Vagina (tissue), 2 donors: ENCODE measurements at places on chromosomes 13 and 19. TPM values are rescaled to one million over a fixed set of nuclear protein-coding genes. Genes with fewer than 3 reads are reported as not detected.

GRCh38 chr13:45473627-45474026 is 8.9 kb downstream of the COG3 start:
- DNase-seq = no peak
- H3K4me1 ChIP-seq = peaks cover 21% of the 10 kb centered on the region
- no peak overlapping the region for H3K4me3 ChIP-seq
- no peaks in the 10 kb centered on the region for H3K36me3 ChIP-seq
- no peaks in the 10 kb centered on the region for H3K27me3 ChIP-seq

GRCh38 chr13:44601586-44601985 is 25.5 kb upstream of the TSC22D1 start:
- no peaks in the 10 kb centered on the region for H3K4me1 ChIP-seq
- no peak overlapping the region for H3K4me3 ChIP-seq
- H3K36me3 ChIP-seq = no peaks in the 10 kb centered on the region
- no peaks in the 10 kb centered on the region for H3K27me3 ChIP-seq
- no peak overlapping the region for H3K27ac ChIP-seq
- no peak for DNase-seq

DNA sequence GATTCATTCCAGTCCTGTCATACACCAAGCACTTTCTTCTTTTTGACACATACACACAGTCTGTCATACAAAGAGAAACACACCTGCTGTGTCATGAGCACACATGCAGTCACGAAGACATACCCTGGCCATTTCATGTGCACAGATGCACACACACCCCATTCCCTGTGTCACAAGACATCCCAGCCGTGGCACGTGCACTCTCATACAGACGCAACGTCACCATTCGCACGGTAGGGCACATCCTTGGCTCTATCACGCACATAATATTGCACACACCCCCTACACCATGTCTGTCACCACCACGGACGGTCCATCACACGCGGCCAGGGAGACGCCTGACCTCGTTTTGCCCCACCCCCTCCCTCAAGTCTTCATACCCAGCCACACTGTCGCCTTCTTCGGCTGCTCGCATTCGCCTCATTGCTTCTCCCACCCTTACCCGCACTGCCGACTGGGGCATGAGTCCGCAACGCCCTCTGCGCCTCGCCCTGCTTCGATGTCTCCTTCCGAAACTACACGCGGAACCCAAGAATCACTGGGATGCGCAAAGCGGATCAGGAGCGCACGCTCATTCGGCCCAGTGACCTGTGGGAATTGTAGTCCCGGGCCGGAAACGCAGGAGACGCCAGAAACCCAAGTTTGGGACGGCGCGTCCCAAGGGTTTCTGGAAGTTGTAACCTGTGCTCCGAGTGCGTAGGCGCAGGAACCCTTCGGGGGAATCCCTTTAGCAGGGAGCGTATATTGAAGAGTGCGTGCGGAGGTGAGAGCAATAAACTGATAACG is 6.8 kb upstream of the ZNF283 start:
- no peaks in the 10 kb centered on the region for H3K36me3 ChIP-seq
- H3K27ac ChIP-seq = no peak overlapping the region
- peak overlapping the region; percentile 28 for H3K4me3 ChIP-seq
- H3K4me1 ChIP-seq = peaks cover 7% of the 10 kb centered on the region

- H3K27ac ChIP-seq = peak overlapping the region; percentile 72
- no peak for DNase-seq
- no peak overlapping the region for H3K4me3 ChIP-seq
- no peaks in the 10 kb centered on the region for H3K36me3 ChIP-seq
- H3K27me3 ChIP-seq = no peaks in the 10 kb centered on the region
Observed at GRCh38 chr13:33721724-33722123, 96.2 kb upstream of the RFC3 start.

DNA sequence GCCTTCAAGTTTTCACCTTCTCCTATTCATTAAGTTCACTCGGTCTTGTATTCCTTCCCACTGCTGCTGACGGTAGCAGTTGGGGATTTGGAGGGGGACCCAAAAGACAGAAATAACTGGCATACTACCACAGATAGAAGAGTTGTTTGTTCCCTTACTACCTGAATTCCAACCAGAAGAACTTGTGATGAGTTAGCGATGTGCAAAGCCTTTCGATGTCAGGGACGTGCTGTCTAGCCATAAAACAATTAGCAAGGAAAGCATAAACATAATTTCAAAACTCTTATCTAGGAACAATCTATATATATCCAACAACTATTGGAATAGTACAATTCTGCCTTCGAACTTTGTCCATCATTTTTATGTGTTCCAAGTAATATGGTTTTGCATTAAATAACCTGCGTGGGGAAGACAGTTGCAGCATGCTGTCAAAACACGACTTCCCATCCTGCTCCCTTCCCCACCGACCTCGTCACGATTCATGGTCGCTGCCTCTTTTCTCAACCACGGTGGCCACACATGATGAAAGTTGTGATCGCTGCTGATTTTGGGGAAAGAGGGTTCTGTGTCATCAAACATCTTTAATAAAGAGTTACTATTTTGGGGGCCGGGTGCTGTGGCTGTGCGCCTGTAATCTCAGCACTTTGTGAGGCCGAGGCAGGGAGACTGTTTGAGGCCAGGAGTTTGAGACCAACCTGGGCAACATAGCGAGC is 3.8 kb upstream of the SLC7A9 start:
- no peak for DNase-seq
- H3K27ac ChIP-seq = no peak overlapping the region
- no peaks in the 10 kb centered on the region for H3K36me3 ChIP-seq
- no peaks in the 10 kb centered on the region for H3K27me3 ChIP-seq

- H3K4me1 ChIP-seq = no peaks in the 10 kb centered on the region
- no peak overlapping the region for H3K4me3 ChIP-seq
- no peak overlapping the region for H3K27ac ChIP-seq
- no peak for DNase-seq
- no peaks in the 10 kb centered on the region for H3K36me3 ChIP-seq
- no peaks in the 10 kb centered on the region for H3K27me3 ChIP-seq
Observed at GRCh38 chr13:79792716-79793115, 311.8 kb downstream of the NDFIP2 start.

The FRY gene
- 11.0 TPM for total RNA-seq

The CCNA1 gene
- total RNA-seq = not detected

The PTGIR gene
- total RNA-seq = 10.8 TPM

The ZNF99 gene
- not detected for total RNA-seq

The DNAAF3 gene
- 5.6 TPM for total RNA-seq

The LILRA1 gene
- 1.7 TPM for total RNA-seq

The LACC1 gene
- total RNA-seq = 2.9 TPM
